ENCODE measurements at places on chromosomes 11 and 22. TPM values are rescaled to one million over a fixed set of nuclear protein-coding genes. Genes with fewer than 3 reads are reported as not detected.

ARFIP2 gene
- total RNA-seq: 62.8 TPM

SMC1B gene
- total RNA-seq: not detected

NCAM1 gene
- 69.2 TPM for total RNA-seq

TMEM135 gene
- total RNA-seq: 26.9 TPM

SOX6 gene
- 0.56 TPM for total RNA-seq

DNA sequence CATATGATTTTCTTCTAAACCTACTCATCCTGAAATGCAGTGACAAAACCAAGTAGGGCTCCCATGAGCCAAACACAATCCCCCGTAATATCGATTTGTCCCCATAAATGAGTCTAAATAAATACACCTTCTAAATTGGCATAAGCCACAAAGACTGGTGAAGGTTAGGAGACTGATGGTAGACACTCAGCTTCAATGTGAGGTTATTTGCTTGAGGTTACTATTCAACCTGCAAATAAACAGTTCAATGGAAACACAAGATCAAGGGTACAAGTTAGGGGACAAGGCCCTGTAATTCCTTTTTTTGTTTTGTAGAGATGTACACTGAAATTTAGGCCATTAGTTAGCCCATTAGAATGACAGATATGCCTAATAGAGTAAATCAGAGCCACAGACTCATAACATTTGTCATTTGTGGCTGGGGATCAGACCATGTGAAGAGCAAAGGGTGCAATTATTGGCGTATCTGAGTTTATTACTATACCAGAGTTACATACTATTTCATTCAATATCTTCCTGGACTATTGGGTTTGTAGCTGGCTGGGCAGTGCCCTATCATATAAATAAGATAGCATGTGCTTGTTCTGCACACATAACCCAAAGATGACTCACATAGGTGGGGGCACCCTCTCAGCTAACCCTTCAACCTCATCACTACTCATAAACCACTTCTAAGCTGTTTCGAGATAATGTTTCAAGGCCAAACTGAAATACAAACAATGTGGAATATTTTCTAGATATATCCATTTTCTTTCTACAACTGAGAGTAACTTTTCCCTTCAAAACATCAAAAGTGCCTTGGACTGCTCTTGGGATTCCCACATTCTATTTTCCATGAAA lies 695.3 kb downstream of the KCNA4 start:
- no peak for DNase-seq

GRCh38 chr11:73322382-73323306 lies 14.6 kb downstream of the ARHGEF17 start:
- DNase-seq: no peak

DNA sequence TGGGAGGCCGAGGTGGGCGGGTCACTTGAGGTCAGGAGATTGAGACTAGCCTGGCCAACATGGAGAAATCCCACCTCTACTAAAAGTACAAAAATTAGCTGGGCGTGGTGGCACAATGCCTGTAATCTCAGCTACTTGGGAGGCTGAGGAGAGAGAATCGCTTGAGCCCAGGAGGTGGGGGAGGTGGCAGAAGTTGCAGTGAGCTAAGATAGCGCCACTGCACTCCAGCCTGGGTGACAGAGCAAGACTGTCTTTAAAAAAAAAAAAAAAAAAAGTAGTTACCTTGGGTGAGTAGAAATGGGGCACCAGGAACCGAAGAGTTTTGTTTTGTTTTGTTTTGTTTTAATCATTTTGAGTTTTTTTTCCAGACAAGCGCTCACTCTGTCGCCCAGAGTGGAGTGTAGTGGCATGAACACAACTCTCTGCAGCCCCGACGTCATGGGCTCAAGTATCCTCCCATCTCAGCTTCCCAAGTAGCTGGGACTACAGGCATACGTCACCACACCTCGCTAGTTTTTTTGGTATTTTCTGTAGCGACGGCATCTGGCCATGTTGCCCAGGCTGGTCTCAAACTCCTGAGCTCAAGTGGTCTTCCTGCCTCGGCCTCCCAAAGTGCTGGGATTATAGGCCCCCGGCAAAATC lies 15.8 kb downstream of the THAP12 start:
- no peak for DNase-seq

- DNase-seq: no peak
Observed at GRCh38 chr11:43021466-43021865, 290.3 kb upstream of the API5 start.

GRCh38 chr11:7673724-7674434 lies 579 bp upstream of the CYB5R2 start:
- DNase-seq: no peak

- no peak for DNase-seq
Observed at GRCh38 chr11:120068114-120068573, 69.8 kb downstream of the TRIM29 start.

- no peak for DNase-seq
Observed at GRCh38 chr11:70209391-70209912, 6.4 kb downstream of the FADD start.

DNA sequence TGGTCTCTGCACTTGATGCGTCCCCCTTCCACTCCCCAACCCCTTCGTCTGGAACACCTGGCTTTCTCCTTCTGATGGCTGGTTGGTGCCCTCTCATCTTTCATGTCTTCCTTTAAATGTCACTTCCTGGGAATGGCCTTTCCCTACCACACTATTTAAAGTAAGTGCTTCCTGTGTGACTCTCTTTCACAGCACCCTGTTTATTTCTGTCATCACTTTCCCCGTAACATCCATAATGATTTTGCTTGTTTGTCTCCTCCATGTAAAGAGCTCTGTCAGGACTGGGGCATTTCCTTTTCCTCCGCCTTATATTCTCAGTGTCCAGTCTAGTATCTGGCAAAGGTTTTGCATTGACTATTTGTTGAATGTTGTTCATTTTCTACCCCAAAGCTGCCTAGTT lies 143.0 kb downstream of the DBX1 start:
- no peak for DNase-seq

GRCh38 chr11:35293035-35293434 lies 126.3 kb downstream of the SLC1A2 start:
- DNase-seq: no peak

- no peak for DNase-seq
Observed at GRCh38 chr22:41353862-41354575, 27.7 kb upstream of the TEF start.

Measured in thoracic aorta (tissue), 2 donors.